NCI-H460 (cell line): ENCODE measurements at places on chromosomes 3 and 15. TPM values are rescaled to one million over a fixed set of nuclear protein-coding genes. Genes with fewer than 3 reads are reported as not detected.

The TIPIN gene
- total RNA-seq: 22.8 and 27.0 TPM in 2 replicates

The NPAP1 gene
- total RNA-seq: not detected in 2 replicates

The SRP14 gene
- 247 and 251 TPM in 2 replicates for total RNA-seq

The FETUB gene
- not detected in 2 replicates for total RNA-seq

The ABI3BP gene
- 1.3 and 1.7 TPM in 2 replicates for total RNA-seq

The GCSAM gene
- total RNA-seq: not detected in 2 replicates

The MESP2 gene
- not detected in 2 replicates for total RNA-seq

The GABRG3 gene
- 0.03 and 0.20 TPM in 2 replicates for total RNA-seq

The AHSG gene
- total RNA-seq: not detected in 2 replicates

The JAGN1 gene
- 30.2 and 35.3 TPM in 2 replicates for total RNA-seq

The FBXW12 gene
- not detected in 2 replicates for total RNA-seq

The MPI gene
- 31.6 and 39.8 TPM in 2 replicates for total RNA-seq

The ZNF662 gene
- total RNA-seq: not detected in 2 replicates

The EEF1AKMT4 gene
- 15.1 and 15.8 TPM in 2 replicates for total RNA-seq

The GOLGA6D gene
- total RNA-seq: not detected in 2 replicates

The CNTN4 gene
- total RNA-seq: 1.6 and 2.1 TPM in 2 replicates

The CCDC33 gene
- 0.12 TPM in 1 of 2 replicates, not detected in the other for total RNA-seq

The ESYT3 gene
- 1.5 and 2.6 TPM in 2 replicates for total RNA-seq

The RAP2B gene
- total RNA-seq: 25.0 and 28.8 TPM in 2 replicates

The MYRIP gene
- total RNA-seq: 2.5 and 2.7 TPM in 2 replicates

The FAM3D gene
- not detected in 2 replicates for total RNA-seq

The CMTM7 gene
- 10.9 and 12.3 TPM in 2 replicates for total RNA-seq

The ALS2CL gene
- 1.4 and 2.9 TPM in 2 replicates for total RNA-seq

- no peak for DNase-seq
Measured at GRCh38 chr3:71376503-71376902, 207.0 kb downstream of the FOXP1 start.

DNA sequence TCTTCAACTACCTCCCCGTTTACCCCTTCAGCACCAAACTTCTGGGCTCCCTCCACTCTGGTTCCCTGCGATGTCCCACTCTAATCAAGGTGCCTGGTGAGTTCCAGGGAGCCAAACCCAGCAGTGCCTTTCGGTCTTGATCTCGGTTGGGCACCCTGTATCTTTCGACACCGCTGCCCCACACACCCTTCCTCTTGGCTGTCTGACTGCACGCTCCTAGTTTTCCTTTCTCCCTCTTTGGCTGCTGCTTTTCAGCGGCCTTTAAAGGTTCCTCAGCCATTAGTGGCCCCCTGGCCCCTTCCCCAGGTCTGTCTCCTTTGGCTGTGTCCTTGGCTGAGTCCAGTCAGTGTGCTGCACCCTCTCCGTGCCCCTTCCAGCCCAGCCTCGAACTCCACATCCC lies 784 bp downstream of the TTLL3 start:
- no peak for DNase-seq

DNA sequence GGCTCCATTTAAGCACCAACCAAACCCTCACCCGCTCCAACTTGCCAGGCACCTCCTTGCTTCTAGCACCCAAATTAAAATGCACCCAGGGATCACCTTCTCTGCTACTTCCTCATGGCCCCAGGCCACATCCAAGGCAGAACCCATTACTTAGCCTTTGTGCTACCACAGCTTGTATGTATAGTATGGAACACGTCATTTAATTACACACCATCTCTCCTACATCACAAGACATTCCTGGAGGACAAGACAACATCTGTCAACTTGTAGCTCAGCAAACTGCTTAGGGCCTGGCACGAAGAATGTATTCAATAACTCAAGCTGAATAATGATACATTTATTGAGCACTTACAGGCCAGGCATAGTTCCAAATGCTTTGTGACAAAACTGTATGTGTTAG lies 23.3 kb downstream of the ZDHHC3 start:
- DNase-seq: no peak

DNA sequence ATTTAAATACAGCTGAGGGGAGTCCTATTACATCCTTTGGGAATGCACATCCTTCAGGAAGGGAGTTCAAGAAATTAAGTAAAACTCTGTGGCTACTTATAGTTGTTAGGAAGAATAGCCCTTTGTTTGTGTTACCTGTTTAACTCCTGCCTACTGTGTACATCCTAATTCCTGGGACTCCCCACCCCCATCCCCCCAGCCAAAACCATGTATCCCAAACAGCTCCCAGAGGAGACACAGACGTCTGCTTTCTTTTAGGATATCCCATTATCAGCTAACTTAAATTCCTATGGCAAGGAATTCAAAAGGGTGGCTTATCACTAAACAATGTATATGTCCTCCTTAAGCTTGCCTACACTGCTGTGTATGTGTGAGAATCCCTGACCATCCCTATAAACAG lies 581.7 kb downstream of the DIPK2A start:
- no peak for DNase-seq

DNA sequence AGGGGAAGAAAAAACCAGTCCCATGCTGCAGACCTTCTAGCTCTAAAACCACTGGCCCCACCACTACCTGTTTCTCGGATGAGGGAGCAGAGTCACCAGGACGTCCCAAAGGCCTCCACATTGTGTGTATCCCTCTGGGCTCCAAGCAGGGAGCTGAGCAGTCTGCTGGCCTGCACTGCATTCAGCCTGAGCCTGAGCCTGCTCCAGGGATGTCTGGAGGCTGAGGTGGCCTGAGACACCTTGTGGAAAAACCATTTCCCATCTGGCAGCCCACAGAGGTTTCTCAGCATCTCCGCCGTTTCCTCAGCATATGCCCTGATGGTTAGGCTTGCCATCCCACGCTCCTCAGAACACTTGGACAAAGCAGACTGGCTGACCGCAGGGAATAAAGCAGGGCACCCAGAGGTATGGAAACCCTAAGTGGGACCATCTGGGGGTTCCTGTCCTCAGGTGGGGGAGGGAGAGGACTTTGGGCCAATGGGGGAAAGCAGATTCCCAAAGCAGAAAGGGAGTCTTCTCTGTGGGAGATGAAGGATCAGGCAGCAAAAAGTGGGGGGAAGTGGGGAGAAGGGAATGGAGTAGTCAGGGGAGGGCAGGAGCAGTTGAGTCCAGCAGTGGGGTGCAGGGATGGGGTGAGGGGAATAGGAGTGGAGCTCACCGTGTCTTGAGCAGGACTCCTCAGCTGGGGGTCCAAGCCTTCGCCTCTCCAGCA lies at the start of gene CILP:
CILP (minus strand) TSS at position 704 of the 712 bp plus-strand sequence. CDS start 1,718 bp downstream, outside the sequence.
- DNase-seq: no peak

DNA sequence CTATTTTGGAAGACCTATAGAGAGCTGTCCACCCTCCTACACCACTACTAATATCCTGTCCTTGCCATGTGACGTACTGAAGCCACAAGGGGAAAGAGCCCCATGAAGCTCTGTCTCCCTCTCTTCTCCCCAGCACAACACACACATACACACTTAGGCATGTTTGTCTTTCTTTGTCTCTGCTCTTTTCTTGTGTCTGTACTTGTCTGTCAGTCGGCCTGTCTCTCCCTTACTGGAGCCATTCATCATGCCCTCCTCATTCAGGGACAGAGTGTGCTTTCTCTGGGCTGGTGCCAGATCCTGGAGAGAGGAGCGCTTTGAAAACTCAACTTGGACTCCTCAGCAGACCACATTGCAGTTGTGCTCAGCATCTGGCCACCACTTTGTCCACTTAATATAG lies 47.6 kb downstream of the PSMD6 start:
- DNase-seq: peak; percentile 13

DNA sequence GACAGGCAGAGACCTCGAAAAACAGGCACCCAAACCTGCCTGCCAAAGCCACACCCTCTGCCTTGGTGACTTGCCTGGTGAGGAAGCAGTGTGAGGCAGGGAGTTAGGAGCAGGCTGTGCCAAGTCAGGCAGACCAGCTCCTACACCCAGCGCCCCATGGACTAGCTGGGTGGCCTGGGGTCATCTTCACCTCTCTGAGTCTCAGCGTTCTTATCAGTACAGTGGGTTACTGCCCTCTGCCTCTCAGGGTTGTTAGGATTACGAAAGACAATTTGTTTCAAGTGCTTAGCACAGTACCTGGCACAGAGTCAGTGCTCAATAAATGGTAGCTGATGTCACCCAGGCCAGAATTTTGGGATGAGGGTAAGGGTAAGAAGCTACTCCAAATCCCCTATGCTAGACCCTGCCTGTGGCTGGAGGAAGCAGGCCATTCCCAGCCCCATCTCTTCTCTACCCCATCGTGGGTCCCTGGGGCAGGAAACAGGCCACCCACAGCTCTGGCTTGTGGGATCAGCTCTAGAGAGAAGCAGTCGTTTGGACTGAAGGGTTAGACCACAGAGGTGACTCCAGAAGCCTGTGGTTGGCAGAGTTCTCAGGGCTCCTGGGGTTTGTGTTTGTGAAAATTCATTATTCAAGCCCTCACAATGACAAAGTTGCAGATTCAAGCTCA lies 10.1 kb downstream of the SLC51B start:
- no peak for DNase-seq

DNA sequence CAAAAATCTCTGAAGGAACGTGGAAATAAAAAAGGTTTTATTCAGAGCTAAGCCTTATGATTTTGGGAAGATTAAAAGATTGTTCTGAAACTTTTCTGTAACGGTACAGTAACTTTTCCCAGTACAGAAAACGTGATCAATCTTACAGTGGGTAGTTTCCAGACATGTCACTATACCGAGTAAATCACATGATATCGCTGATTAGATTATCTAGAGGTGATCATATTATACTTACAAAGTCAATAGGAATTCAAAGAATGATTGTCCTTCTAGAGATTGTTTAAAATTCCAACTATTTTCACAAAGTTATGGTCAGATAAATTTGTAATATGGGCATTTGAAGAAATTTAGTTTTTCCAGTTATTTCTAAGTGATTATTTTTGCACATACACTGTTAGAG lies 736.0 kb upstream of the GRM7 start:
- no peak for DNase-seq

GRCh38 chr3:107752202-107752990 lies 229.6 kb downstream of the BBX start:
- DNase-seq: no peak

GRCh38 chr3:76063811-76064210 lies 278.5 kb upstream of the ZNF717 start:
- no peak for DNase-seq

DNA sequence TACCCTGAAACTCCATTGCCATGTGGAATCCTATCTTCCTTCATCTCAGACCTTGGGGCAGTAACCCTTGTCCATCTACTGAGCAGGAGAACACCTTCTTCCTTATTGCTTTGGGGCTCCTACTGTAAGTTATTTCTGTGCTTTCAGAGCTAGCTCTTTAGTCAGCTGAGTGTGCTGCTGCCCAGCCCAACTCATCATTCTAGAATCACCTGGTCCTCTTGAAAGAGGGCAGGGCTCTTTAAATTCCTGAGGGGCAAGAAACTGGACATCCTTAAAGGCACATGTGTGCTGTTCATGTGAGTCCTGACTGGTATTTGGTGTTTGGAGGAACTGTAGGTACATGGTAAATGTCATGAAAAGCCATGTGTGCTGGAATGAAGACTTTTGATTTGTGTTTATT lies 140.9 kb downstream of the ARNT2 start:
- DNase-seq: no peak

GRCh38 chr15:77373441-77373840 lies 46.5 kb downstream of the PEAK1 start:
- no peak for DNase-seq

DNA sequence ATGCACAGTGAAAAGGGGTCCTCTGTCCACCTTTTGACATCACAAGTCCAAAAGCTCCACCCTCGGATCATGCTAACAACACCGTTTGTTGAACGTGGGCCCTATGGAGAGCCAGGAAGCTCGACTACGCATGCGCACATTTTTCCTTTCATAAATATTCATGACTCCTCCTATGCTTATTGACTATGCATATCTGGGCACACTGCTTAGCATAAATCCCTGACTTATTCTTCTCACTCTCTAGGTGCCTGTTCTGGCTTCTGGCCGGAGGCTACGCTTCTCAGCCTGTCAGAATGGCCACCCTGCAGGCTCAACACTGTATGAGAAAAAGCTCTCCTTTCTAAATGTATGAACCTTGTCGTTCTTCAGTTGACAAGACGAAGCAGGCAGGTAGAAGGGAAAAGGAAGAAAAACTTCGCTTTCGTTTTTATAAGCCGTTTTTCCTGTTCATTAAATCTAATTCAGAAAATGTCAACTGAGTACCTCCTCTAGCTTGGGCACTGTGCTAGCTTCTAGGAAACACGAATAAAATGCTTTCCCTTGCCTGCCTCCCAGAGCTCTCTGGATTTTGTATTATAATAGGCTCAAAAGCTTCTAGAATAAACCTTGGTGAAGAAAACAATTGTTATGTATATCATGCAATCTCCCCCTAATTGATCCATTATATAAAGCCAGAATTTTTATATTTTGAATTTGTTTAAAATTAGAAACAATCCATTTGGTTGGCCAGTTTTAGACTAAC lies 207.7 kb downstream of the ATP10A start:
- no peak for DNase-seq

GRCh38 chr3:42655331-42655888 lies 1.9 kb downstream of the ZBTB47 start:
- DNase-seq: no peak

DNA sequence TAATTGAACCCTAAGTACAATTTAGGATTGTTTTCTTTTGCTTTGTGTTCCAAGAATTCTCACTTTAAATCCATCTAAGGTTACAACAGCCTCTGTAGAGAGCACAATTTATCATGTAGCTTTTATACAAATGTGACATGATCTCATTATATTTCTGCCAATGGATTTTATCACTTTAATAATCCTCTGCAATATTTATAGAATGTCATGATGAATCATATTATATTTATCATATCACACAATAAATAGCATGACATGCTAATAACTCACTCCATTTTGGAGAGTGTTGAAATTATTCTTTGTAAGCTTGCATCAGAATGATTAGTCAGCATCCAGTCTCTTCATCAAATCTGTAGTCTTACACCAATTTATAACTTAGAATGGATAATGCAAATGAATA lies 280.6 kb upstream of the ZNF717 start:
- DNase-seq: no peak

- DNase-seq: no peak
Measured at GRCh38 chr3:112331851-112332250, 1.1 kb upstream of the CD200 start.

- no peak for DNase-seq
Measured at GRCh38 chr15:57626713-57627440, 35.2 kb downstream of the MYZAP start.

DNA sequence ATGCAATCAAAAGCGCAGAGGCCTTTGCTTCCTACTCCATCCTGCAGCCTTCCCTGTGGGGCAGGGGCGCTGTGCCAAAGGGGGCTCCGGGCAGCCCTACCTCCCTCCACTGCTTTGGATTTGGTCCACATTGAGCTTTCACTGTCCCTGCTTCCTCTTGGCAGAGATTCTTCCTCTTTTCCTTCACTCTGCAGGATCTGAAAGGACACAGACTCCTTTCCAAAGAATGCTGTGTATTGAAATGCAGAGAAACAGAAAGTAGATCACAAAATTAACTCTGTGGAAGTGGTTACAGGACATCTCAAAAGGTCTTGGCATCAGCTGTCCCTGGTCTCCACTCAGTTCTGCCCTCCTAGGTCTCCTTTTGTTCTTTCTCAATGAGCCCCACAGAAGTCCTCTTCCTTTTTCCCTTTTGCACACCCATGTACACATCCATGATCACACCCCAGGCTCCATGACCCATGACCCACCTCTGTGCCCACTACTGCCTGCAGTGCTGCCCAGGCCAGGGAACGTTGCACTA lies 64.1 kb downstream of the CCR1 start:
- DNase-seq: no peak
